ENCODE measurements at places on chromosomes 6 and 20.

DNA sequence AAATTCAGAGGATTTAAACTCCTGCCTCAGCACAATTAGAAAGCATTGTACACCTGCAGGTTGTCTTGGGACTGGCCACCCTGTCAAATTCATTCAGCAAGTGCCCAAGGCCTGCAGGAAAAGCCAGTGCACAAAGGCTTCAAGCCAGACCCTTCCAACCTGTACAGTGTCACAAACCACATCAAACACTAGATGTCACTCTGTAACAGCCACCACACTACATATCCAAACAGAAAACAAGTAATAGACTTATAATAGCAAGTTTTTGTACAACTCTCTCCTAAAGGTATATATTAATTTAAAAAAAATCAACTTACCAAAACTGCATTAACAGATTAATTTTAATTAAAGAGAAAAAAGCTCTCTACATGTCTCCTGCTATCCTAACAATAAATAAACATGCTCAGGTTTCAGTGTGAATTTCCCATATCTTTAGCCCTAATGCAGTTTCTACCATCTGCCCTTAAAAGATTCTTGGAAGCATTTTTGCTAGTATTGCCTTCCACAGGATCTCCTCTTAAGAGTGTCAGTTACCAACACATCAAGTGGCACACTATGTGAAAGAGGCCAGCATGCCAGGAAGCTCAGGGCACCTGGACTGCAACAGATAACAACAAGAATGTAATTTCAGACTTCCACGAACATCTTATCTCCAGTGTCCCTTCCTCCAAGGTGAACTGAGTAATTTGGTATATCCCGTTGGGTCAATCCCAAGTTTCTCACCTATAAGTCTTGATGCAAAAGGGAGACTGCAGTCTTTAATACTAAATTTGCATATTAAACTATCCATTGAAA is 47.5 kb downstream of the RALGAPA2 start:
- no peak for DNase-seq

DNA sequence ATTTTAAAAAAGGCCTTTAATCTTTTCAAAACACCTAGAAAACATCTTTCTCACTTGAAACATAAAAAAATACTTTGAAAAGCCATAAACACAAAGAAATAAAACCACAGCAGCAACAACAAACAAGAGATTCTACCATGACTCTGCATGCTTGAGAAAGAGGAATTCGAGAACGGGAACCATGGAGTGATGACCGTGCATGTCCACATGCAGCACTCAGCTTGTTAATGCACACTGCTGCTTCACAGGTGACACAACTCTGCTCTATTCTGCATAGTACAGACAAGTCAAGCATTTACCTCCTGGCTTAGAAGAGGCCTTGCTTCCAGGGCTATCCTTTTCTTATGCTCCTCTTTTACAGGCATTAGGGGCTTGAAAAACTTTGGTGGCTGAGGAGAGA is 64.9 kb upstream of the NUP153 start:
- no peak for DNase-seq

GRCh38 chr6:116461932-116462885 is 1.0 kb downstream of the CALHM6 start:
- DNase-seq = no peak

DNA sequence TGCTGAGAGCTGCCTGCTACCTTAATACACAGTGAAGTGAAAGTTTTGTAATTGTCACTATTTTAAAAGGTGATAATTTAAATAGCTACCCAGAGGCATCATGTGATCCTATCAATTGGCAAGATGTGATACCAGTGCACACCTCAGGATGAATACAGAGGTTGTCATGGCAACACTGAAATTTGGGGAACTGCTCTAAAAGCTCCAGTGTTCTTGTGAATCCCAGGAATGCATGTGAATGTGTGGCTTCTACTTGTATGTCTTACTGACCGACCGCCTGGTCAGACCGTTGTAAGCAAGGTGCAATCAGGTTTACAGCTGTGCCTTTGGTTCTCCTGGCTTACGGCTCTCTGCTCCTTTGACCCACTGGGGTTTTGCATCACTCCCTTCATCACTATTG is 146.3 kb upstream of the GJE1 start:
- no peak for DNase-seq

DNA sequence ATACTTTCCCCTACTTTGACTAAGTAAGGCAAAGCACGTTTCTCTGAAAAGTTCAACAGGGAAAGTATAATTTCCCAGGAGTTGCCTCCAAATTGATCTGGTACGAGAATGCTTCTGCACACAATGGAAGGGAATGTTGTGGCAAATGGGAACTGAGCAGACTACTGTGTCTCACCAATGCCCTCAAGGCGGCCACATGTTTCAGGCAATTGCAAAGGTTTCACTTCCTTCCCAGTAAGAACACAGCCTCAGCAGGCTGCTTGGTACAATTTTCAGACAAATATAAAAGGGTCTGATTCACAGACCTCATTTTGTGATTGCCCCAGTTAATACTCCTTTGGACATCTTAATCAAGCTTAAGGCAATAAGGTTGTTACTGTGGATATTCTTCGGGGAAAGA is 71.2 kb downstream of the KIAA0319 start:
- no peak for DNase-seq

DNA sequence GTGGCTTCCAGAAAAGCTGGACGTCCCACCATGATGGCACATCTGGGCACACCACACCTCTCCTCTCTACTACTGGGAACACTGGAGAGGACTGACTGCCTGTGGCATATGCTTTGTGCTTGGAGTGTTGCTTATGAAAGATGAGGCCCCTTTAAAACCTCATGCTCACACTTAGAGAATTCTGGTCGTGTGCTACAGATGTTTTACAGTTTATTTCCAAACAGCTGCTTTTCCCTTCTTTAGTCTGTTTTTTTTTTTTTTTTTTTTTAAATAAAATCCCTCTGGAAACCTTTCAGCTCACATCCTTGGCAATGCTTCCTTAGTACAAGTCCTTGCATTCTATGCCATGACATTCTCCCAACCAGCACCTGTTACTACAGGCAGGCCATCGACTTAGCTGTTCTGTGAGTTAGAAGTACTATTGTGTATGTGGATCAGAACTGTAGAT is 60.3 kb downstream of the BMP6 start:
- no peak for DNase-seq

- DNase-seq = no peak
Observed at GRCh38 chr20:51767867-51768758, at the start of gene ATP9A. ATP9A (minus strand) TSS chr20:51768390; CDS start chr20:51768369, 21 bp downstream.

DNA sequence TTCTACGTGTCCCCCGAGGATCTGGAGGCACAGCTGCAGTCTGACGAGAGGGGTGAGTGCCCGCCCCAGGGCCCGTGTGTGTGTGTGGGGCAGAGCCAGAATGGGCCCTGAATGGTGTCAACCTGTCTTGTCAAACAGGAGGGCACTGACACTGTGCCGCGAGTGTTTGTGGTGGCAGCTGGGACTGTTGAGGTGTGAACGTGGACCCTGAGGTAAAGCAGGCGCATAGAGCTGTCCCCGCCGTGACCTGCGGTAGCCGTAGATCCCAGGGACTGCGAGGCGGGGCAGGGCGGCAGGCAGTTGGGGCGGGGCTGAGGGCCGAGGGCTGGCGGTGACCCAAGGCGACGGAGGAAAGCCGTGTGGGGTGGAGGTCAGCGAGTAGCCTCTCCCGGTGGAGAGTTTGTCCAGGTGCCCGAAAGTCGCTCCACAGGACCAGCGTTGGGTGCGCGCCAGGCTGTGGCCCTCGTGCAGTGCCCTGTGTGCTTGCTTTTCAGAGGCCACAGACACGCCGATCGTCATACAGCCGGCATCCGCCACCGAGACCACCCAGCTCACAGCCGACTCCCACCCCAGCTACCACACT is 25.2 kb downstream of the UCKL1 start:
- no peak for DNase-seq

DNA sequence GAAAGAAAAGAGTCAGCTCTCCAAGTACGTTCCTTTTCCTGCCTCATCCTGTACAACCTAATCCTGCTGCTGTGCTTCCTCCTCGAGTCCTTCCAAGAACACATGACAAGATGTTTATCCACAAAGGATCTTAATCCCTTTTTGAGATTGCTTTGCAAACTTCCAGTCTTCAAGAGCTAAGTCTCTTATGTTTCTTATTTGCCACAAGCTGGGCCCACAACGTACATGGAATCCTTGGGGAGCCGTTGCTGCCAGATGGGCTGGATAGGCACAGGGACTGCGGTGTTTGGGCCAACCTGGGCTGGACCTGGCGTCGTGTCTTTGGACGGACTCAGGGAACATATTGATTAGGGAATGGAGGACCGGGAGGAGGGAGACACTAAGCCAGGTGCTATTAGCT is 79.7 kb upstream of the AFDN start:
- DNase-seq = no peak

GRCh38 chr20:25065625-25066338 is 7.8 kb upstream of the ACSS1 start:
- DNase-seq = peak; percentile 38

DNA sequence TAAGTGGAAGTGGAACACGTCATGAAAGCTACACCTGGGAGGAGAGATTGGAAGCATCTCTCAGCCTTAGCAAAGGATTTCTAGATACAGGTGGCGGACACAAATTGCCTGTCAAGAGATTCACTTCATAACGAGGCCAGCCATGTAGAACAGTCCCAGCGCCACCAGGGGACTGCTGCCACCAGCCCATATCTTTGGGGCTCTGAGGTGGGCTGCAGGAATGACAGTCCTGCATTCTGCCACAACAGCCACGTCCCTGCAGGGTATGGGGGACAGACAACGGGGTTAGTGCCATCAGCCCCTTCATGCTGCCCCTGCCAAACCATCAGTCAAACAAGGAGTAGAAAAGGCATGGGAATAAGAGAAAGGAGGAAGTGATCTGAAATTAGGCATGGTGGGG is 81.2 kb upstream of the SASH1 start:
- no peak for DNase-seq

DNA sequence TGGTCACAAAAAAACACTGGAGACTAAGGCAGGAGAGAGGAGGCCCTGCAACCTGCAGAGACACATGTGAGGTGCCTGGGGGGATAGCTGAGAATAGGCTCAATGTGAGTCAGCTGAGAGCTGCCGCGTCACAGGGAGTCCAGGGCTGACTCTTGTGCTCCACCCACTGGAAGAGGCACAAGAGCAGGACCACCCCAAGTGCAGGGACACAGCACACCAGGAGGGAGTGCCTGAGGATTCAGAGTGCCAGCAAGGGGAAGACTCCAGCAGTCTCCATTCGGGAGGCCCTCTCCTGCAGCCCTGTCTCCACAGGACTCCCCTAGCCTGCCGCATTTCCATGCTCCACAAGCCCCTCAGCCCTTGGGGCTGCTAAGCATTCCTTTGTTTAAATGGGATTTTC is 105.5 kb downstream of the HUS1B start:
- no peak for DNase-seq

- no peak for DNase-seq
Observed at GRCh38 chr20:46930640-46931339, 36.1 kb downstream of the EYA2 start.

DNA sequence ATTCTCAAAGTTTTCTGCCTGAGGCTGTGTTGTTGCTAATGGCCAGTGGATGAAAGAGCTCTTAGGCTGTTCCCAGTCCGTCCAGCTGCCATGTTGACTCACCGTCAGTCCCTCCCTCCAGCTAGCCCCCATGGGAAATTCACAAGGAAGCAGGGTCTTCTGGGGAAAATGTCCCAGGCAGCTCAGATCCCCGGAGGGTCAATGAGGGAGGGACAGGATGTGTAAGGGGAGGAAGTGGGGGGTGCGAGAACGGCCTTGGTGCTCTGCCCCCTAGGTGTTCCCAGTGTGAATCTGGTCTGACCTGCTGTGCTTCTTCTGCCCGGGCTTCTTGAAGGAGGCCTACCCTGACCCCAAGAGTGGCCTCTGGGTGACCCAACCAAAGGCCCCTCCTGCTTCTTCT is 65.9 kb downstream of the CEBPB start:
- no peak for DNase-seq

DNA sequence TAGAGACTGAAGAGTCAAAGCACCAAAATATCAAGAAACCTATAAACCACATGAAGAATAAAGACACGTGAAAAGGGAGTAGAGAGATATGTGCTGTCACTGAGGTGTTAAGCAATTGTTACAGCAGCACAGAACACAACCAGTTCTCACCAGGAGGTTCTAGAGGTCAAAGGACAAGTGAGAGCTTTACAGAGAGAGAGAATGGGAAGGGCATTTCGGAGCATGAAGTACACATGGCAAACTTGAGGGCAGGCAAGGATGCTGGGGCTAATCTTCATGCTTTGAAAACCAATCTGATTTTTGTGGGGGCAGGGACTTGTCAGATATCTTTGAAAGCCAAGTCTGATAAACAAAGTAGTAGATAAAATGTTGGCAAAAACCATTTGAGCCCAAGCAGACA is 142.3 kb upstream of the NRSN1 start:
- DNase-seq = no peak

DNA sequence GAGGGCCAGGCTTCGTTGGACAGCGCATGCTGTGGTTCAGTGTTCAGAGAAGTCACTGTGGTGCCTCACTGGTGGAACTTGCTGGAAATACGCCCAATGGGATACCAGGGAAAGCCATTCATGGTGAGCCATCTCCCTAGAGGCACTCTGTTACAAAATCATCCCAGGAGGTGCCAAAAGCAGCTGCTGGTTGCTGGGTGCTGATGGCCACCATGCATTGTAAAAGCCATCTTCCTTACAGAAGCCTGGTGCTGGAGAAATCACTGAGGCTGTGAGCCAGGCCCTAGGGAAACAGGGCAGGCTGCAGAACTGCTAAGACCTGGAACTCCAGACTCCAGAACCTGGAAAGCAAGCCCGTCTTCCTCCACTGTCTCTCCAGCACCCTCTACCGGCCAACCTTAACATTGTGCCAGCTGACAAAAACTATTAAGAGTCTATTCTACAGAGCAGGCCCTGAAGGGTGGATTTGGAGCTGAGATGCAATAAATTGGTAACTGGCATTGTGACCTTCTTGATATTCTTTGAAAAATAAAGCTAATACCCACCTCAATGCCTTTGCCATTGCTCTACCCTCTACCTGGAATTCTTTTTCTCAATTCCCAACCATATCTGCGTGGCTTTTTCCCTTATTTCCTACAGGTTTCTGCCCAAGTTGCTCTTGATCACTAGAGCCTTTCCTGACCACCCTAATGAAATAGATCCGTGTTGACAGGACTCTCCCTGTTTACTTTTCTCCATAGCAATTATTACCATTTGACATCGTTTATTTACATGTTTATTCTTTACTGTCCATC is 18.5 kb downstream of the SNRPB start:
- no peak for DNase-seq

GRCh38 chr6:90162648-90163387 is 133.8 kb downstream of the BACH2 start:
- DNase-seq = no peak
